ENCODE measurements at places on chromosomes 5 and 9. TPM values are rescaled to one million over a fixed set of nuclear protein-coding genes. Genes with fewer than 3 reads are reported as not detected.

GRCh38 chr5:121350181-121350930, 501.3 kb upstream of the FTMT start:
- ATAC-seq, result no peak

COL15A1 gene
- 0.30 TPM for total RNA-seq

GRCh38 chr9:127793093-127793708, 7.4 kb downstream of the CDK9 start:
- no peak for ATAC-seq

DNA sequence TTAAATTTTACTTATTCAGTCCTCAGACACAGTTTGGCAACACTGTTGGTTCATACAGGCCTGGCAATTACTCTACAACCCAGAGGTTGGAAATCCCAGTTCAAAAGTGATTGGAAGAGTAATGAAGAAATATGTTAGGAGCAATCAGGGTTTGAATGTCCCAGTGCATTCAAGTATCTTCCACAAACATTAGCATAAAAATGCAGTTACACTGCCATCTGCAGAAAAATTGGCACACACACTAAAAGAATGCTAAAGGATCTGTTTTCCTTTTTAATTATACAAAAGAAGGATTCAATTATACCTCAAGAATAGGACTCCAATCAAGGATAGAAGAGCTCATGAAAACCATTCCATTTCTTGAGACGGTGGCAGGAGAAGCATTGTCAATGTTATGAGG, 130.2 kb downstream of the DNAH5 start:
- ATAC-seq, result no peak

GRCh38 chr9:20948703-20949102, 82.7 kb downstream of the HACD4 start:
- ATAC-seq, result no peak

Data from motor neuron (in vitro differentiated cells).